Vagina (tissue), 2 donors: ENCODE measurements at places on chromosomes 11 and 22.
A peak's percentile ranks its signal among the peaks of the same experiment; 100 is the strongest.

DNA sequence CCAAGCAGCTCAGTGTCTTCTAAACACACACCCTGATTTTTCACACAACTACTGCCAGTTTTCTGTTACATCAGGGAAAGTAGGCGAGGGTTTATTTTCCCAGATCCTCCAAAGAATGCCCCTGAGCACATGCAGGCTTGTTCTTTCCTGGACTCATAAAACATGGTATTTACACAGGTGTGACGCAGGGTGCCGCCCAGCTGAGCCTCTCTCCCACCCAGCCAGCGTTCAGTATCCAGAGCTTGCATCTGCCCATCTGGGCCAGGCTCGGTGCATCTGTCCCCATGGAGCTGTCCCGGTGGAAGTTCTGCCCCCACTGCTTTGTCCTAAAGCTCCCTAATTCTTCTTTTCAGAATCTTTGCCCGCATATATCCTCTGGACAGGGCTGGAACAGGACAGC lies 44.8 kb upstream of the ISX start:
- no peak for DNase-seq

DNA sequence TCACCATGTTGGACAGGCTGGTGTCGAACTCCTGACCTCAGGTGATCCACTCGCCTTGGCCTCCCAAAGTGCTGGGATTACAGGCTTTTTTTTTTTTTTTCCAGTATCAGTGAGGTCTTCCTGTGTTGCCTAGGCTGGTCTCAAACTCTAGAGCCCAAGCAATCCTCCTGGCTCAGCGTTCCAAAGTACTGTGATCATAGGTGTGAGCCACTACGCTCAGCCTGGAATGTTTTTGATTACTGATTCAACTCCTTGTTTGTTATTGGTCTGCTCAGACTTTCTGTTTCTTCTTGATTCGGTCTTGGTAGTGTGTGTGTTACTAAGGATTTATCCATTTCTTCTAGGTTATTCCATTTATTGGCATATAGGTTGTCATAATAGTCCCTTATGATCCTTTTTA lies 31.3 kb downstream of the NAGA start:
- no peak for DNase-seq

DNA sequence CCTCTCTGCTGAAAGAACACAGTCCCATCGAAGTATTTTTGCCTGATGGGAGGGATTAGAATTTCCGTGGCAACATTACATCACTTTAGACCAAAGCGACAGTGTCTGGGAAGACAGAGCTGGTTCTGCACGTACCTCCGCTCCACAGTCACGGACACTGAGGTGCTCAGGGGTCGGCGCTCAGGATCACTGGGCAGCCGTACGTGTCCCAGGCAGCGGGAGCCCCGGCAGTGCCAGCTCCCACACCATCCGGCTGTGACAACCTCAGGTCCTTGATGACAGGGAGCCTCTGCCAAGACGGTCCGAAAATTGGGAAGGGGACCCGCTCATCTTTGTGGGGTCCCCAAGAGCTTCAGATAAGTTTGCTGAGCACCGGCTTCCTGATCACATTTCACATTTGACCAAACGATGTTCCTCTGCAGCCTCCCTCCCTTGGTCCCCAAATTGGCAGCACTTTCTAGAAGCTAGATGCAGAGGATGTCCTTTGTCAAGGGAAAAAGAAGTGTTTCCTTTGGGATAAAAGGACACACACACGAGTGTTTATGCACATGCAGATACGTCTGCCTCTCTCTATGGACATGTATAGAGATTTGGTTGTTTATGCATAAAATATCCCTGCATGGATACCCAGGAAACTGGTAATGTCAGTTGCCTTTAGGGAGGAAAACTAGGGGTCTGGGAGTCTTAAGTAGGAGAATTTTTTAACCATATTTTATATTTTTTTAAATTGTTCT lies 61.6 kb upstream of the LINC01488 start:
- no peak for DNase-seq

DNA sequence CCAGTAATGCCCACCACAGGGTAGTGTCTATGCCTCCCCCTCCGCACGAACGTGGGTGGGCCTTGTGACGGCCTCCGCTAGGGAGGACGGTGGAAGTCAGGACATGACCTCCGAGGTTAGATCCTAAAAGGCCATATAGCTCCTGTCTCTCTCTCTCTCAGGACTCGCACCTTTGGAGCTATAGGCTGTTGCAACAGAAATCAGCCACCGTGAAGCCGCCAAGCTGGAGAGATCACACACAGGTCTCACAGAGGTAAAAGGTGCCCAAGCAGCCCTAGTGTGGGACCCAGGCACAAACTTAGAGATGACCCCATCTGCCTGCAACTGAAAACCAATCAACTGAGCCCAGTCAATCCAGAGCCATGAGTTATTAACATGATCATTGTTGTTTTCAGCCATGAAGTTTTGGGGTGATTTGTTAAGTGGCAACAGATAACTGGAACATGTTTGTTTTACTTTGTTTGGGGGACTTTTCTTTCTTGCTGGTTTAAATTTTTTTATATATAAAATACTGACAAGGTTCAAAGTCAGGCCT lies 7.4 kb upstream of the NAP1L4 start:
- no peak for DNase-seq

DNA sequence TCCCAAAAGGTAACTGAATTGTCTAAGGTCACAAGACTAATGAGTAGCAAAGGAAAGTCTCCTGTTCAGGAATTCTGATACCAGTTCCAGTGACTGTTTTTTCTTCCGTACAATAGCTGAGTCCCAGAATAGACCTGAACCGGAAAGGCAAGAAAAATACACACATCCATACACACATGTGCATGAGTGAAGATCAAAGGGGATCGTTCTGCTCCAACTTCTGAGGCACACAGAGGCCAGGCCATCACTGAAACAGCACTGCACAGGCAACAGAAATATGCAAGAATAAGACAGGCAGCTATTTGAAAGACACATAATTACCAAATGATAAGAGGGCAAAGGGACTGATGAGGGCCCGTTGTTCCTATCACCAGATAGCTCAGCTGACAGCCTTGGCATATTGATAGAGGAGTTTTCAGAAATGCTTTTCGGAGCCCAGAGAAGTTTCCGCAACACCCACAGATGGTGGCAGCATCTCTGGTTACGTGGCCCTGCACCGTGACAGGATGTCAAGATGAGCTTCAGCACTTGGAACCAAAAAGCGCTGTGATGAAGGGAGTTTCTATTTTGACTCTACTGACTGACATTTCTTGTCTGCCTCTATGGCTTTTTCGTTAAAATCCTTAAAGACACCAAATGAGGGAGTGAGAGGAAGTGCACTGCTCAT lies 280.6 kb downstream of the LARGE1 start:
- no peak for DNase-seq

DNA sequence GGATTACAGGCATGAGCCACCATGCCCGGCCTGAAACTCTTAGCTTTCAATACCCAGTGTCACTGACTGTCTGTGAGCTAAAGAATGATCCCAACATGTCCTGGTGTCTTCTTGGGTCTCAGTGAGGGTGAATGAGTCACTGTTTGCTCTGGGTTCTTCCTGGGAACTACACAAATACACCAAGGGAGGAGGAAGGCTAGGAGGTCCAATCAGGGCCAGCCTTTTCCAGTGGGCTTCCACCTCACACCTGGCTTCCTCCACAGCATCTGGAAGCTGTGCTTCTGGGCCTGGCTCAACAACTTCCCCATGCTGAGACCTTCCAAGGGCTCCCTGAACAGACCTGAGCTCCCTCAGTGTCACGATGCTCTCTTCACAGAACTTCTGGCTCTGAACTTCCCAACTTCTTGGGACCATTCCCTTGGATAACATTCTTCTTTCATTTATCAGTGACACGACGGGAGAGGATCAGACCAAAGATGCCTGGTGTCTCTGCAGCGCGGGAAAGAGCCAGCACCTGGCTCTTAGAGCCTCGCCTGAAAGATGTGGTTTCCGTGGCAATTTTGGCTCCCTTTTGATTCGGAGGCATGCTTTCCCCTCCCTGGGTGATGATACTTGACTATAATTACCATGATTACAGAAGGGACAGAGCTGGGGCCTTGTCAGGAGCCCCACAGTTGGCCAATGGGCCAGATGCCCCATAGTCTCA lies 22.3 kb upstream of the CHRM4 start:
- DNase-seq, result no peak

GRCh38 chr11:96234866-96235441 lies 108.0 kb downstream of the MAML2 start:
- DNase-seq, result no peak

DNA sequence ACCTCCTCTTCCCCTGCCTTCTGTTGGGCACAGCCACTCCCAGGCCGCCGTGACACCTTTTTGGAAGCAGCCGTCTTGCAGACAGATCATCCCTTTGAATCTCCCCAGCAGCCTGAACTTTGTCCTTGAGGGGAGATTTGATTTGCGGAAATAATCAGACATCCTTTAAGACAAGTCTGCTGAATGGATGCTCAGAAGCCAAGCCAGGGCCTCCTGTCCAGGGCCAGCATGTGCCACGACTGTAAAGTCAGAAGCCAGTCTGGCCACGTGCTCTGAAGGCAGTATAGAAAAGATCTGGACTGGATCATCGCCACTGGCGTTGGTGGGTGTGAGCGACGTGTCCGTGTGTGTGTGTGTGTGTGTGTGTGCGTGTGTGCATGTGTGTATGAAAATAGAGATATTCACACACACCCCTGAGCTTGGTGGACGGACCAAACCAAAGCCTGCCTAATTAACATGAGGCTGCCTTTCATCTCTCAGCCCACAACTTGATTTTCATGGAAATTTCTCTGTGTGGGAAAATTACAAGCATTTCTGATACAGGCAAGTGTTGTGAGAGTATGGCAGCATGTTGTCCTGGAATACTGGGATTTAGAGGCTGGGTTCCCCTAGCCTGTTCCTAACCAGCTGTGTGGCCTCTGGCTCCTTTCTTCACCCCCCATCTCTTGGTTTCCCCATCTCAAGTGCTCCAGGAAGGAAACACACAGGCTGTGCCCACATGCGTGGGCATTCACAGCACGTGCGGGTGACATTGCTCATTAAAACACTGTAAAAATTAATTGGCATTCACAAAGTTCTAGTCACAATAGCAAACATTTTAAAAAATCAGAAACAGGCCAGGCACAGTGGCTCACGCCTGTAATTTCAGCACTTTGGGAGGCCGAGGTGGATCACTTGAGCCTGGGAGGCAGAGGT lies 61.8 kb upstream of the WNT7B start:
- DNase-seq, result no peak

- no peak for DNase-seq
Measured at GRCh38 chr11:46229230-46229629, 48.2 kb upstream of the CREB3L1 start.

DNA sequence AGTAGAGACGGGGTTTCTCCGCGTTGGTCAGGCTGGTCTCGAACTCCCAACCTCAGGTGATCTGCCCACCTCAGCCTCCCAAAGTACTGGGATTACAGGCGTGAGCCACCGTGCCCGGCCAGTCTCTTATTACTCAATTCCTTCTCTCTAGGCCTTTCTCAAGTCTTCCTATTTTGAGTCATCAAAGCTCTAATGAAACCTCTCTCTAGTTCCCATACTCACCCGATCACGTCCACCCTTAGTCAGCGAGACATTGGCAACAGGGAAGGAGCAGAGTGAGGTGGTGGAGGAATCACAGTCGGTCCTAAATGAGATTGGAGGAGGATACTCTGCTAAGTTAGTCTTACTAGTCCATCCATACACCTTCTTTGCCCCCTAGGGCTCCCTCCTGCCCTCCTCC lies 5.0 kb downstream of the BSCL2 start:
- DNase-seq, result no peak

- DNase-seq, result peak; percentile 60
Measured at GRCh38 chr22:47622541-47622940, 860.1 kb downstream of the TBC1D22A start.

- no peak for DNase-seq
Measured at GRCh38 chr11:117771197-117771596, 25.8 kb downstream of the DSCAML1 start.

DNA sequence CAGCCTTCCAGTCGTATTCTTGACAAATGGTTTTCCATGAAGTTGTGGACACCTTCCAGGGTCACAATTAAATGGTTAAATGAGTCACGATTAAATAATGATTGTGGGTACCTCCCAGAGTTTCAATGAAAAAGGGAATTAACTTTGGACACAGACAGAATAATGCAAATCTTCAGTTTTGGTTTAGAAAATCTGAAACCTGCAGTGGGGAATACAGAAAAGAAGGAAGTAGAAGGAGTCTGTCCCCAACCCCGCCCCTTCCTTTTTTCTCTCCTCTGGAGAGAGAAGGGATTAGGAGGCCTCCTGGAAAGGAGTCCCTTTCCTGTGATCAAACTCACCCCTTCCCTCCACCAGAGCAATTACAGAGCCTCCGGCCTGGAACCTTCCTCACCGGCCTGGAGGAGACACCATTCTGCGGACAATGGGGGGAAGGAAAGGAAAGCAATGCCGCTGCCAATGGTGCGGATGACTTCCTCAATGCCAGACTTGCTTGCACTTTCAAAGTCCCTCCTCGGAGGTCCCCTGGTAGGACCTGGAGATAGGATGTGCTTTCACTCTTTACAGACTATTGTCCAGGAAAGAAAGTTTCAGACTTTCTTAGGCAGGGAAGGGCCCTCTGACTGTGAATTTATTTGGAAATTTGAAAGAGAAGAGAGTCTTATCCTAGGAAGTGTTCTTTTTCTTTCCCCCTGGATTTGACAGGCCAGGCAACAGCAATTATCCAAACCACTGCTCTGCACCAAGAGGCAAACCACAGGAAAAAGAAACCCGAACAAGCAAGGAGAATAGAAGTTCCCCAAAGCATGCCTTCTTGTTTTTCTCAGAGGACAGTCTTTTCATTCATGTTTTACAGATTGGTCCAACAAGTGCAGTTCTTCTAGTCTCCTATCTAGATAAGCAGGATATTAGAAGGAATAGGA lies 86.8 kb downstream of the PTPRJ start:
- DNase-seq, result no peak

GRCh38 chr11:58592760-58593472 lies 14.1 kb downstream of the ZFP91 start:
- DNase-seq, result no peak

- DNase-seq, result no peak
Measured at GRCh38 chr11:9691865-9692264, 28.0 kb downstream of the SWAP70 start.

- DNase-seq, result no peak
Measured at GRCh38 chr11:7924536-7924935, 6.5 kb downstream of the OR10A6 start.

GRCh38 chr22:27651486-27651885 lies 150.1 kb downstream of the MN1 start:
- no peak for DNase-seq

GRCh38 chr11:91926965-91927364 lies 297.7 kb upstream of the FAT3 start:
- DNase-seq, result no peak

DNA sequence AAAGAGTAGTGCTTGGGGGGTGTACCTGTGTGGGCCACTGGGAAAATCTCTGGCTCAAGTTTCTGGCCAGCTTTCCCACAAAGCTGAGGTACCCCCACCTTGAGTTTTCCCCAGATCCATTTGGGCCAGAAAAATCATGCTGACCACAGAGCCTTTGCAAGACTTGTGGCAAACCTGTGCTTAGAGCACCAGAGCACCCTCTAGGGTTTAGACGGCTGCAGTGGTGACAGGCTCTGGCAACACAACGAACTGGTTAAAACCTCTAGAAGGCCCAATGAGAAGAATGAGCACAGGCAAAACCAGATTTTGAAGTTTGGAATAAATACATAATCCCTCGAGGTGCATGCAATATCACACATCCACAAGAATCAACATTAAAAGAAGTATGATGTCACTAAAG lies 290.7 kb upstream of the FOLH1 start:
- DNase-seq, result no peak
